ENCODE measurements at places on chromosomes 6 and 20. TPM values are rescaled to one million over a fixed set of nuclear protein-coding genes. Genes with fewer than 3 reads are reported as not detected.

CRISP2 gene
- not detected for total RNA-seq

GRCh38 chr20:3430376-3431069 lies 23.1 kb upstream of the DNAAF9 start:
- no peak for DNase-seq

GRCh38 chr20:41078329-41078728 lies 49.7 kb downstream of the TOP1 start:
- DNase-seq = peak; percentile 51

DNA sequence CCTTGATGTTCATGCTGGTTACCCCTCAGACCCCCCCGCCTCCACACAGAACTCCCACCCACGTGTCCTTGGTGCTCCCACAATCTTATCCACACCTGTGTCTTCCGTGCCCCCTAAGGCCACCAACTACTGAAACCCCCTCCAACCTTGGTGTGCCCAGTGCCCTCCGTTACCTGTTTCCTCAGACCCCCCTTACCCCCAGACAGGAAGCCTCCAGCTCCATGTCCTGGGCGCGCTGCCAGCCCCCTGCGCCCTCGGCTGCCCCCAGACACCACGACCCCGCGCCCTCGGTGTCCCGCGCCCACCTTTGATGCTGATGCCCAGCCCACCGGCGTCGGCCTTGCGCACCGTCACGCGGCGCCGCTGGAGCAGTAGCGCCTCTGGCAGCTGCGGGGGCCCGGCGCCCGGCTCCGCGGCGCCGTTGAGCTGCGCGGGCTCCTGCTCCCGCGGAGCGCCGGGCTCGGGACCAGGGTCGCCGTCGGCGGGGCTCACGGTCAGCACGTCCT lies 504 bp downstream of the SNTA1 start:
- no peak for DNase-seq

GRCh38 chr6:149451376-149452036 lies 33.3 kb downstream of the ZC3H12D start:
- DNase-seq = no peak

GRCh38 chr6:26322645-26323482 lies 42.1 kb upstream of the BTN3A2 start:
- peak; percentile 94 for DNase-seq

GRCh38 chr6:106972500-106972899 lies 2.0 kb downstream of the CD24 start:
- DNase-seq = peak; percentile 63

DNA sequence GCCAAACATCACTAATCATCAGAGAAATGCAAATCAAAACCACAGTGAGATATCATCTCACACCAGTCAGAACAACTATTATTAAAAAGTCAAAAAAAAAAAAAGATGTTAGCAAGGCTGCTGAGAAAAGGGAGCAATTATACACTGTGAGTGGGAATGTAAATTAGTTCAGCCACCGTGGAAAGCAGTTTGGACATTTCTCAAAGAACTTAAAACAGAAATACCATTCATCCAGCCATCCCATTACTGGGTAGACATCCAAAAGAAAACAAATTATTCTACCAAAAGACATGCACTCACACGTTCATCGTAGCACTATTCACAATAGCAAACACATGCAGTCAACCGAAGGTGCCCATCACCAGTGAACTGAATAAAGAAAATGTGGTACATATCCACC lies 213.9 kb downstream of the TTLL2 start:
- no peak for DNase-seq

RBBP8NL gene
- total RNA-seq = not detected

GRCh38 chr6:13190376-13190775 lies 138.0 kb downstream of the TBC1D7 start:
- no peak for DNase-seq

TRIM40 gene
- not detected for total RNA-seq

- no peak for DNase-seq
Measured at GRCh38 chr6:169792306-169793015, 41.0 kb downstream of the ERMARD start.

CCM2L gene
- 21.5 TPM for total RNA-seq

DNA sequence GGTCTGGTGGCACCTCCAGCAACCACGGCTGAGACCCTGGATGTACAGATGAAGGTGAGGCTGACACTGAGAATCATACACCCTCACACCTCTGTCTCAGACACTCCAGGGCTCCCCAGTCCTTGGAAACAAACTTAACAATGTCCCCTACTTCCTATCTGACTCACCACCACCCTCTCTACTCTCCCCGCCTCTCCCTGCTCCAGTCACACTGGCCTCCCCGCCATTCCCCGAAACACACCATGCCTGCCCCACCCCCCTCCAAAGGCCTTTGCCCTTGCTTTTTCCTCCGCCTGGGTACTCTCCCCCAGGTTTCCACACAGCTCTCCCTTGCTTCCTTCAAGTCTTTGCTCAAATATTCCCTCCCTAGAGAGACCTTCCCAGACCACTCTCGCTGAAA lies 16.3 kb downstream of the BPI start:
- DNase-seq = no peak

DNA sequence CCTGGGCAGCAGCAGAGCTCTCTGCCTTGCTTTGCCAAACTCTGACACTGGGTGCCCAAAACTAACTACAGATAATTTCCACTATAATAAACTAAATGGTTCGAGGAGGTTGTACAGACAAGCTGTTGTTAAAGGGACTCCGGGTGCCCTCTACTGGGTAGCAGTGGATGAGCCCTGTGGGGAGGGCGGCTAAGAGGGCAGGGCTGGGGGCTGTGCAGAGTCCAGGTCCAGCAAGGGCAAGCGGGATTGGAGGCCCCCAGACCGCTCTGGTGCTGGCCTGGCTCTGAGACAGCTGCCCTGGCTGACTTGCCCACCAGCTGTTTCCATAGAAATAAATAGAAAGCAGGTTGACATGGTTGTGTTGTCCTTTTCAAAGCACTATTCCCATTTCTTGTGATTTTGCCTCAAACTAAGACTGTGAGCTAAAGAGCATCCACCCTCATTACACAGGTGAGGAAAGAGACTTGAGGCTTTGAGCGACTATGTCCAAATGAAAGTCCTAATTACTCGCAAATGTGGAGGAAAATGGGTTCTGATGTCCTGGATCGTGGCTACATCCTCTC lies 167.6 kb upstream of the CST7 start:
- DNase-seq = peak; percentile 19

DNA sequence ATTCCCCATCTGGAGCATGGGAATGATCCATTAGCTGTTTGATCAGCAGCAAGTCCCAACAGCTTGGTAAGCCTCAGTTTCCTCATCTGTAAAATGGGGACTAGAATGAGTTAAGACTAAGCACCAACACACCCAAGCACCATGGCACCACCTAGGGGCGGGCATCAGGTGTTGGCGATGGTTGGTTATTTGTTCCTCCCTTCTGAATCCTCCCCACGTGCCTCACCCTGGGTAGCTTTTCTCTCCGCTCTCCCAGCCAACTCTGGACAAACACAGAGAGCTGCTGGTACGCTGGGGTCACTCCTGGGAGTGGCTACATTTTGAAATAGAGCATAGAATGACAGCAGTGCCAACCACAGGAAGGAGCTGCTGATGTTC lies 13.3 kb upstream of the ITPR3 start:
- DNase-seq = peak; percentile 68

MAP3K5 gene
- 7.2 TPM for total RNA-seq

GRCh38 chr20:48769069-48769983 lies 58.5 kb downstream of the PREX1 start:
- no peak for DNase-seq

GRCh38 chr6:150596439-150596838 lies 3.2 kb upstream of the PLEKHG1 start:
- no peak for DNase-seq

DNA sequence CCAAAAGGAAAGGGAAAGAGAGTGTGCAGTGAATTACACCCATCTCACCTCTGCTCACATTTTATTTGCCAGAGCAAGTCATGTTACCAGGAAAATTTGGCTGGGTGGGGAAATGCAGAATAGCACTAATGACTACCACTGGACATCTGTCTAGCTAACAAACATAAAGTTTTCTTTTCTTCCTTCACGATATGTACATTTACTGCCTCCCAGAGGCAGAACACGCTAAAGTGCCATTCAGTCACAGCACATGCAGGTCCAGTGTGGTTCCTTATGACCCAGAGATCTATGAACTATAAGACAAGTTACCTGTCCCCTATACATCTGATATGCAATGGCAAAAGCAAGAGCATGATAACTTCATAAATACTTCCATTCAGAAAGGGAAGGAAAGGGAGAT lies 194.1 kb downstream of the OGFRL1 start:
- peak; percentile 44 for DNase-seq

CDSN gene
- total RNA-seq = not detected

GRCh38 chr6:169890049-169890448 lies 138.6 kb downstream of the ERMARD start:
- no peak for DNase-seq
